Glutamatergic neuron (in vitro differentiated cells): ENCODE measurements at places on chromosomes 1 and 21. TPM values are rescaled to one million over a fixed set of nuclear protein-coding genes. Genes with fewer than 3 reads are reported as not detected.

- DNase-seq = no peak
Measured at GRCh38 chr21:22516230-22516629, 1518.0 kb downstream of the NCAM2 start.

DNA sequence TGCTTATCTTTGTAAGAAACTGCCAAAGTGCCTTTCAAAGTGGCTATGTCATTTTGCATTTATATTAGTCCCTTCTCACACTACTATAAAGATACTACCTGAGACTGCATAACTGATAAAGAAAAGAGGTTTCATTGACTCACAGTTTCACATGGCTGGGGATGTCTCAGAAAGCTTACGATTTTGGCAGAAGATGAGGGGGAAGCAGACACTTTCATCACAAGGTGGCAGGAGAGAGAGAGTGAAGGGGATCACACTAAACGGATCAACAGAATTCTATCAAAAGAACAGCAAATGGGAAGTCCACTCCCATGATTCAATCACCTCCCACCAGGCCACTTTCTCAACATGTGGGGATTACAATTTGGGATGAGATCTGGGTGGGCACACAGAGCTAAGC is 1352.0 kb upstream of the B3GALT2 start:
- DNase-seq = no peak

GRCh38 chr1:66330722-66331141 is 203.2 kb upstream of the SGIP1 start:
- DNase-seq = no peak

DNA sequence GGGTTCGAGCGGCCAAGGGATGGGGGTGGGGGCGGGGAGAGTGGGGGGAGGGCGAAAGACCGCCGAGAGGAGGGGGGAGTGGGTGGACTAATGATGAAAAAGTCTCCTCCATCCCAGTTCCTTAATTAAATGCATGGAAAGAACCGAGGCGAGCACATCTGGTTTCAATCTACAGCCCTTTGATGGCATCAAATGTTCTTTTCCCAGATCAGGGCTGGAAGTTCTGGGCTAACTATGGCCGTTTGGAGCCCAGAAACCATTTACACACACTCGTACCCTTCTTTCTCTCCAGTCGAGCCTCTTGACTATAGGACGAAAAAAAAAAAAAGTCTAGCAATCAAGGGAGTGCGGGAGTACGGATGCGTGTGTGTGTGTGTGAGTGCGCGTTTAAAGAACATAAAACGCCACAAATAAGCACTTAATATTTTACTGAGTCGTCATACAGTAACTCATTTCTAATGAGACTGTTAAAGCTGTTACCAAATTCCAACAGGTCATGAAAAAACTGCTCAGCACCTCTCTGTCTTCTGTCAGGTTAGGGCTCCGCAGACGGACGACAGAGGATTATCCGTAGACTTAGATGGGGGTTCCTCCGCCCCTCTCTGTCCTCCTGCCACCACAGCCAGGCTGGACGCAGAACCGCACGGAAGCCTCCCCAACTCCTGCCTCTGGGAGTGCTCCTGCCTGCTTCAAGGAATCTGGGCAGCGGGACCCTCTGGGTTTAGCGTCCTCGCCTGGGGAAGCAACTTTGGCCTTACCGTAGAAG is 2.1 kb upstream of the PRRX1 start:
- DNase-seq = no peak

The ELAPOR1 gene
- total RNA-seq = 1.5 TPM
